HT-29 (cell line): ENCODE measurements at places on chromosomes 12 and 14.
A peak's percentile ranks its signal among the peaks of the same experiment; 100 is the strongest.

GRCh38 chr14:93566065-93566693, 135.4 kb downstream of the UNC79 start:
- no peak for DNase-seq

DNA sequence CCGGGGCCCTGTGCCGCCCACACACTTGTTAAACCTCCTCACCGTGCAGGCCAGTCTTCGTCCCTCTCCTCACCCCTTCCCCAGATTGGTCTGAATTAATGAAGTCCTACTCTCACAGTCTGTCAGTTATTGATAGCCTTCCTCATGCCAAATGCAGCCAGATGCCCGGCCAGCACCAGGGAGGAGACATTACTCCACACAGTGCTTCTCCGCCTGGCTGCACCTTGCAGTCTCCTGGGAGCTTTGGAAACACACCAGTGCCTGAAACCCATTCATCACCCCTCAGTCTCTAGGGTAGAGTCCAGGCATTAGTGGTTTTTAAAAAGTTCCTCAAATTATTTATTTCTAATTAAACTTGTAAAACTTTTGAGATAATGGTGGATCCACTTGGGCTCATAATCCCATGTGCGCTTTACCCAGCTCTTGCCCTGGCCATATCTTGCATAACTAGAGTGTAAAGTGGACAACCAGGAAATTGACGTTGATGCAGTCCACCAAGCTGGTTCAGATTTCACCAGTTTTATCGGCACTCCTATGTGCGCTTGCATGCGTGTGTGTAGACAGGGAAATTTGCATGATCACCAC, 38.2 kb upstream of the TSPAN9 start:
- DNase-seq, result no peak

- DNase-seq, result no peak
These were observed 3.7 kb upstream of the SLC15A5 start for GRCh38 chr12:16281157-16281556.

DNA sequence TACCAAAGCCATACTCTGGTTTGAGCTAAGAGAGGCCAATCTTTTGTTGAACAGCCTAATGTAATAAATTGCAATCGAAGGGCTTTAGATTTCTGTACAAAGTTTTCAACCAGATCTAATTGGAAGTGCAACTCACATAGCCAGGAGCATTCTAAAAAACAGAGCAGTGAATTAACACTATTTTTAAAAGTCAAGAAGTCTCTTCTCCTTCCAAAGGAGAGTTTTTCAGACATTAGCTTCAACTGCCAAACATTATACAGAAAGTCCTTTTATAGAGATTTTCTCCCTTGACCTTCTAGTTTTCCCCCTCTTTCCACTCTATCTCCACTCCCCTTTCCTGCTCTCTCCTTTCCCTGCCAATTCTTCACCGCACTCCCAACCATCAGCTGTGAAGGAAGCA, 259.6 kb downstream of the NOVA1 start:
- no peak for DNase-seq

DNA sequence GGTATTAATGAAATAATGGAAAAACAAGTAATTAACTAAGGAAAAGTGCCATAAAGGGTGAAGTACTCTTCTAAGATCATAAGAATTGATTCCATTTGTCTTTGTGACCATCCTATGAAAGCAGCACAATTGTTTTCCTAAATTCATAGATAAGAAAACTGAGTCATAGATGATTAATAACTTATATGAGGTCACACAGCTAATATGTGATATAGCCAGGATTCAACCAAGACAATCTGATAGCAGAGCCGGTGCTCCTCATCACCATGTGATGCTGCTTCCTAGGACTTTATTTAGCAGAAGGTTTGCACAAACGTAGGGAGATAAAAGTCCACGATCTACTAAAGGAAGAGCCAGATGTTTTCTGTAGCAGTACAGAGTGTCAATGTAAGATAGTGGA, 181.5 kb upstream of the SYT1 start:
- no peak for DNase-seq

GRCh38 chr12:118330421-118331018, 42.2 kb downstream of the TAOK3 start:
- no peak for DNase-seq

DNA sequence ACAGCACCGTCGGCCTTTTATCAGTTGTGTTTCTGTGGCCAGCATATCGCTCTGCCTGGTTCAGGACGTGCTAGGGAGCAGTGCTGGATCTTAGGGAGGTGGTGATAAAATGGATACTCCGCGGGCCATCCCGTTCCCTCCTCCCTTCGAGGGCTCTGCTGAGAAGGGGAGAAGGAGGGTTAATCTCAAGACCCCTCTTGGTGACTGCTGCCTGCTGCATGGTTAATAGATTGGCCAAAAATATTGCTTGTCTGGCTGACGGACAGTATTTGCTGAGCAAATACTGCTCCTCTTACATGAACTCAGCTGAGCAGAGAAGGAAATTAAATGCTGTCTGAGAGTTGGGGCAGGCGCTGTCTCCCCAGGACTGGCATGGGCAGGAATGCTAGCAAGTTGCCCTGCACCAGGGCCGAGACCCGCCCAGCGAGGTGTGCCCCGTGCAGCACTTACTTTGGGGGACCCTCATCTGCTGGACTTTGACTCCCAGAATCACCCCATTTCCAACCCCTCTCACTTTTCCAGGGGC, 1.2 kb downstream of the FBRSL1 start:
- DNase-seq, result peak; percentile 23

DNA sequence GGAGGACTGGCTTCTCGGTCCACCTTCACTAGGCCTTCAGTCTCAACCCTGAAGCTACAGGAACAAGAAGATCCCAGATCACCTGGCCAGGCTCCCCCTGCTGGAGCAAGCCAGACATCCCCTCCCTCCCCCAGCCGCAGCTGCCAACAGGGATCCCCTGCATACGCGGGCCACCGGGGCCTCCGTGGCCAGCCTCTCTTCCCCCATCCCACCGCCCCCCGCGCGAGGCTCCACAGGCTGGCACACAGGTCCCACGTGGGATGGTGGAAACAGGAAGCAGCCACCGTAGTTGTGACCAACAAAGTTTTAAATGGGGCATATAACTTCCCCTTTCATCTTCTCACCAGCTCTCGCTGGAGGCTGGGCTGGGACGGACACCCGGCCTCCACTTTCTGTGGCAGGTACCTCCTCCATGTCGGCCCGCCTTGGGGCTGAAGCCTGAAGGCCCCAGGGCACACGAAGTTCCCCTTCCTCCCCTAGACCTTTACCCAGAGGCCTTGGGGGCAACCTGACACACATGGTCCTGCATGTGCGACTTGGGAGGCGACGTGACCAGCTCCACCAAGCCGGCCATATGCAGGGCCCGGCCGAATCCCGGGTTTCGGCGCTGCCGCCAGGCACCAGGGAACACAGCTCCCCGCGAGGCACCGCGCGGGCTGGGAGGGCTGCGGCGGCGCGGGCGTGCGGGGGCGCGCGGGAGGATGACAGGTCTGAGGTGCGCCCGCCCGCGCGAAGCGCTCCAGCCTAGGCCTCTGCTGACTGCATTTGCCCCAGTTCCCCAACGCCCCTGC, 44.4 kb upstream of the PNMA1 start:
- peak; percentile 86 for DNase-seq

DNA sequence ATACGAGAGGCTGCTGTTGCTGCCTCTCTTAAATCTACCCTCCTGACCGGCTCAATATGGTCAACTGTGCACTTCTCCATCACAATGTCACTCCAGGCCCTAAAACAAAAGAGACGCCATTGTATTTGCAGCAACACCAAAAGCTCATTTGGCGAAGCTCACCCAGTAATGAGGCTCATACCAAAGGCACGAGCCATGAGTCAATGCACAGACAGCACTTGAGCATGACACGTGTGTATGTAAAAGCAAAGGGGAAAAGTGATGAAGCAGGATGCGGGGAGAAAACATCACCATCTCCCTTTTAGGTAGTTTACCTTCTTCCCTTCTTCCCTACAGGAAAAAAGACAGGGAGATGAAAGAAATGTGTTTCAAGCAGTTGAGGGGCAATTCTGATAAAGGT, 150.3 kb downstream of the FOXN3 start:
- no peak for DNase-seq

- DNase-seq, result no peak
These were observed 7.7 kb downstream of the ANKRD9 start for GRCh38 chr14:102501751-102502315.

DNA sequence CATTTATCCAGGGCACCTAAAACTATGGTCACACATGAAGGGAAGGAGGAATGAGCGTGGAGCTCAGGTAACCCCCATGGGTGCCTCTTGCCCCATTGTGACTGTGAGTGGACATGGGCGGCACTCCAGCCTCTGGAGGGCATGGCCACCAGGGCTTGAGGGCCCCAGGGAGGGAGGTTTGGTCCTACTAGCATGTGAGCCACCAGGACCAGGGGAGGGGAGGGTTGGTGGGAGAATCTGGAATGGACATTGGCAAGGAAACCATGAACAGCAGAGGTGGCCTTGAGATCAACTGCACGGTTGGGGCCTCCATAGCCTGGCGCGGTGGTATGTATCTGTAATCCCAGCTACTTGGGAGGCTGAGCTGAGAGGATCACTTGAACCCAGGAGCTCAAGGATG, 623.6 kb downstream of the AACS start:
- no peak for DNase-seq

- DNase-seq, result no peak
These were observed 2.6 kb upstream of the OR6J1 start for GRCh38 chr14:22646570-22647254.

- no peak for DNase-seq
These were observed 161.6 kb downstream of the SLC41A2 start for GRCh38 chr12:104796475-104796862.

DNA sequence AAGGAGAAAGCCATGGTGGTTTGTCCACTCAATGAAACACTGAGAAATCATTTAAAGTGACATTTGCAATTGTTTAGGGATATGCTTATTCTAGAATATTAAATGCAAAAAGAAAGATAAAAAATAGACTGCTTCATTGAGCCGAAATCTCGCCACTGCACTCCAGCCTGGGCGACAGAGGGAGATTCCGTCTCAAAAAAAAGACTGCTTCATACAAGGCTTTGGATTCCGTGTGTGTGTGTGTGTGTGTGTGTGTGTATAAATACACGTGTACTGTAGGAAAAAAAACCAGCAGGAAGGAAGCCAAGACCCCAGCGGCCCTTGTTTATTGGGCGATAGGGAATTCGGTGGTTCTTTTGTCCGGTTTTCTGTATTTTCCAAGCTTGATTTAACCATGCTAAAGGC, 3.2 kb upstream of the ZNF839 start:
- peak; percentile 53 for DNase-seq

GRCh38 chr12:31872831-31873604, 86.2 kb upstream of the RESF1 start:
- DNase-seq, result no peak

- no peak for DNase-seq
These were observed 11.9 kb downstream of the CDC42BPB start for GRCh38 chr14:103045371-103045869.

DNA sequence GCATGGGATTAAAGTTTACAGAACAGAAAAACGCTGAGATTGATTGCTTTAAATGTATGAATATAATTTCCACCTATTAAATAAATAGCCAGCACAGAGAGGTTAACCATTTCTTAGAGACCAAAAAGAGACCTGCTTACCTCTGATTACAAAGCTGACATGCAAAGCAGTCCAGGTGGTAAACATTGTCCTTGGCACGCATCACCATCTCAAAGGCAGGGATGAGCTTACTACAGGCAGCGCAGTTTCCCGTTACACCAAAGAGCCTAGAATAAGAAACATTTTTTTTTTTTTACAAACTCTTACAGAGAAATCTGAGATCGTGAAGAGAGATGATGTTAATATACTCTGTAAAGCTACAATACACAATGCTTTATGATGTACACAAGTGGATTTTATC, 45.7 kb downstream of the LMO3 start:
- no peak for DNase-seq

- no peak for DNase-seq
These were observed 87.3 kb upstream of the RMST start for GRCh38 chr12:97375310-97375709.

- DNase-seq, result no peak
These were observed 79.7 kb upstream of the CCND2 start for GRCh38 chr12:4193821-4194220.

DNA sequence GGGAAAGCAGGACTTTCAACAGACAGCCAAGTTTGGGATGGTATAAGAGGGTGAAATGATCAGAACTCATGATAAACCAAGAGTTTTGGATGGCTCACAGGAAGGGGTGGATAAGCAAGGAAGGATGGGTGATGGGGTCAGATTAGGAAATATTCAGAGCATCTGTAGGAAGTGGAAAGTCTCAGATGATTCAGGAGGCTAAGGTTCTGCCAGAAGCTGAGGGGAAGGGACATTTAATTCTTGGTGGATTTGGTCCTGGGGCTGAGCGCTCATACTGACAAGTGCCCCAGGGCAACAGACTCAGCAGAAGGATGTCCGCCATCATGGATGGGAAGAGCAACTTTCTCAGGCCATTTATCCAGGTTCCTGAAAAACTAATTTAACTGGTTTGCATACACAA, 28.4 kb upstream of the BDKRB2 start:
- no peak for DNase-seq
